WTC11 (cell line): ENCODE measurements at places on chromosomes 16 and 17. TPM values are rescaled to one million over a fixed set of nuclear protein-coding genes. Genes with fewer than 3 reads are reported as not detected.

DNA sequence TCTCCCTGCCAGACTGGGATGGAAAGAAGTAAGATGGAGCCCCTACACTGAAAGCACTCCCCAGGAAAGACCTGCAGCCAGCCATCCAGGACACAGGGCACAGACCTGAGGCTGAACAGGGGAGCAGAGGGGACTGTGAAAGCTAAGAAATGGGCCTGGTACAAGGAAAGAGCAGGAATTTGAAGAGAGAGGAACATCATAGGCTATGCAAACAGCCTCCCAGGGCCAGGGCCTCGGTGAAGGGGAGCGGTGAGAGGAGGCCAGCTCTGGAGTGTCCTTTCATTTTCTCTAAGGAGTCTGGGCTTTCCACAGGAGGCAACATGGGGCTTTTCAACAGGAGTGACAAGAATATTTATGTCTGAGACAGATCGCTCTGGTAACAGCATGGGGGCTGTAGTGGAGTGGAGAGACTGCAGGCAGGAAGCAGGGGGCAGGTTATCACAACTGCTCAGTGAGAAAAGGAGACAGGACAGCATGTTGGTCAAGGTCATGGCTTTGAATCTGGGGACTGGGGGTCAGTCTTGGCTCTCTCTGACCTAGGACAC, 50.1 kb downstream of the TOM1L2 start:
- no peaks in the 10 kb centered on the region for H3K27me3 ChIP-seq
- DNase-seq, result no peak
- peak overlapping the region; percentile 70 for H3K27ac ChIP-seq
- H3K4me3 ChIP-seq, result no peak overlapping the region; the same call in 1 of the 2 replicates
- H3K4me1 ChIP-seq, result peaks cover 36% of the 10 kb centered on the region

DNA sequence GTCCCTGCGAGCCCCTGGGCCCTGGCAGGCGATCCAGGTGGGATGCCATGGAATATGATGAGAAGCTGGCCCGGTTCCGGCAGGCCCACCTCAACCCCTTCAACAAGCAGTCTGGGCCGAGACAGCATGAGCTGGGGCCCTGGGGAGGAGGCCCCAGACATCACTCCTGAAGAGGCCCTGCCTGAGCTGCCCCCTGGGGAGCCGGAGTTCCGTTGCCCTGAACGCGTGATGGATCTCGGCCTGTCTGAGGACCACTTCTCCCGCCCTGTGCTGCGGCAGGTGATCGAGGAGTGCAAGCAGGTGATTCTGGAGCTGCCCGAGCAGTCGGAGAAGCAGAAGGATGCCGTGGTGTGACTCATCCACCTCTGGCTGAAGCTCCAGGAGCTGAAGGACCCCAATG, 33.1 kb downstream of the CDRT15L2 start:
- no peaks in the 10 kb centered on the region for H3K27me3 ChIP-seq
- peaks cover 4% of the 10 kb centered on the region; the same call in 1 of the 2 replicates for H3K4me1 ChIP-seq
- H3K27ac ChIP-seq, result no peak overlapping the region
- no peaks in the 10 kb centered on the region for H3K36me3 ChIP-seq
- H3K4me3 ChIP-seq, result no peak overlapping the region

DNA sequence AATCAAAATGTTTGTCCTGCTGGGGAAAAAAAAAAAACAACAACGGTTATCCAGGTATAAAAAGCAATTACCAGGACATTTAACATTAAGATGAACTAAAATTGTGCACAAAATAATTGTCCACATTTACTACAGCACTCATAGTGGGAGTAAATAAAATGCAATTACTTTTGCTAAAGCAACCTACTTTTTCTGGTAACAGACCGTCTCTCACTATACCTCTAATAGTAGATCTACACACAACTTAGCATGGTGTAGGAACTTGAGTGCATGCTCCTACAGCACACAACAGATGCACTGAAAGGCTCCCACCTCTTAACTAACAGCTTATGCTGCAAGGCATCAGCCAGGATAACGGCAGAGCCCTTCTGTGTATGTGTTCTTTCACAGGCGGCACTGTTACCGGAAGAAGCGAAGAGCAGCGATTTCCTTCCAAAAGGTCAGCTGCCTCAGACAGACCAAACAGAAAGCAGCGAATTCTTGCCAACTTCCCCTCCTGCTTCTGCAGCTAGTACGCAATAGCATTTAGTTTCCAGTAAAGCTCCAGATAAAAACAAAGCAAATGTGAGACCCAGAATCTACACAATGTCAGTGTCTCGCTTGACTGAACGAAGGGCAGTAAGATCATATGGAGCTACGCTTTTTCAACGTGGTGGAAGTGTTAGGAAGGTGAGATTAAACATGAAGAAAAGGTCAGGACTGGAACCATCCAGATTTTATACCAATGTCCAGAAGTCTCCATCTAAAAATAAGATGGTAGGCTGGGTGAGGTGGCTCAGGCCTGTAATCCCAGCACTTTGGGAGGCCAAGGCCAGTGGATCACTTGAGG, 27.6 kb downstream of the STAT5B start:
- no peaks in the 10 kb centered on the region for H3K36me3 ChIP-seq
- H3K4me1 ChIP-seq, result peaks cover 26% of the 10 kb centered on the region

DNA sequence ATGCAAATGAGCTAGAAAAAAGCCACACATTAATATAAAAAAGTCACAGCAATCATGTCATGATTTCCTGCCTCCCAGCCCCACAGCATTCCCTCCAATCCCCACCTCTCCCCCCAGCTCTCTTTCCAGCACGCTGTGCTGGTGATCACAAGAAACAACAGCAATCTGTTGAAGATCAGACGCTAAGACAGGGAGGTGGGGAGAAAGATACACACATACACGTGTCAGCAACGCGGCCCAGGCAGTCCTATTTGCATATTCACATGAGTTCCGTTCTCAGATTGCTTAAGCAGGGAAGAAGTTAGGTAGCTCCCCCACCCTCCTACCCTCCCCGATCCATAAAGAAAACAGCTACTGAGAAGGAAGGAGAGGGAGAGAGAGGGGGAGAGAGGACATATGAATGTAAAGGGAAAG, 405.5 kb upstream of the PSMD7 start:
- H3K27ac ChIP-seq, result peak overlapping the region; percentile 51
- H3K4me3 ChIP-seq, result peak overlapping the region; percentile 72
- DNase-seq, result peak; percentile 41
- H3K36me3 ChIP-seq, result no peaks in the 10 kb centered on the region

DNA sequence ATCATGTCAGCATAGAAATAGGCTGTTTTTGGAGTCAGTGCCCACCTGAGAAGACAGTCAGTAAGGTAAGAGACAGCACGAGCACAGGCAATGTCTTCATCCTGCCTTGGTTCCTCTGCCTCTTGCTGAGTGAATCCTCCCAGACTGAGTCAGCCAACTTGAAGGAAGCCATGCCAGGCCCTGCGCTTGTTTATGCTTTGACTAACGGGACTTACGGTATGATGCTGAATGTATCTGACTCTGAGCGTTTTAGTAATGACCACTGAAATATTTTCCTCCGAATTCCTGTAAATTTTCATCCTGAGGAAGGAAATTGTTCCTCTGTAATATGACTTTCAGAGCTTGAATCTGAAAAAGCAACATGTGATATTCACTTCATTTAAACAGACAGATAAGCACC, 18.0 kb downstream of the C17orf67 start:
- no peaks in the 10 kb centered on the region for H3K36me3 ChIP-seq
- no peaks in the 10 kb centered on the region for H3K27me3 ChIP-seq
- no peak overlapping the region for H3K27ac ChIP-seq
- peaks cover 10% of the 10 kb centered on the region for H3K4me1 ChIP-seq

GRCh38 chr17:33640629-33641028, 347.5 kb upstream of the ASIC2 start:
- peak; percentile 42 for DNase-seq
- no peak overlapping the region; the same call in 1 of the 2 replicates for H3K4me3 ChIP-seq
- peaks cover 27% of the 10 kb centered on the region for H3K4me1 ChIP-seq
- no peak overlapping the region for H3K27ac ChIP-seq
- peaks cover 9% of the 10 kb centered on the region for H3K27me3 ChIP-seq
- peaks cover 18% of the 10 kb centered on the region for H3K36me3 ChIP-seq

- no peaks in the 10 kb centered on the region for H3K4me1 ChIP-seq
- no peak overlapping the region for H3K27ac ChIP-seq
- no peak for DNase-seq
- no peaks in the 10 kb centered on the region for H3K27me3 ChIP-seq
Observed at GRCh38 chr16:15608398-15609285, 34.3 kb downstream of the MARF1 start.

GRCh38 chr17:48484256-48484655, 46.6 kb downstream of the HOXB1 start:
- H3K27ac ChIP-seq, result no peak overlapping the region
- no peak overlapping the region for H3K4me3 ChIP-seq
- no peak for DNase-seq
- no peaks in the 10 kb centered on the region for H3K36me3 ChIP-seq

- H3K27me3 ChIP-seq, result peaks cover 27% of the 10 kb centered on the region
- no peak overlapping the region for H3K27ac ChIP-seq
- no peak overlapping the region; the same call in 1 of the 2 replicates for H3K4me3 ChIP-seq
Observed at GRCh38 chr17:40352237-40352778, 12.2 kb downstream of the GJD3 start.

DNA sequence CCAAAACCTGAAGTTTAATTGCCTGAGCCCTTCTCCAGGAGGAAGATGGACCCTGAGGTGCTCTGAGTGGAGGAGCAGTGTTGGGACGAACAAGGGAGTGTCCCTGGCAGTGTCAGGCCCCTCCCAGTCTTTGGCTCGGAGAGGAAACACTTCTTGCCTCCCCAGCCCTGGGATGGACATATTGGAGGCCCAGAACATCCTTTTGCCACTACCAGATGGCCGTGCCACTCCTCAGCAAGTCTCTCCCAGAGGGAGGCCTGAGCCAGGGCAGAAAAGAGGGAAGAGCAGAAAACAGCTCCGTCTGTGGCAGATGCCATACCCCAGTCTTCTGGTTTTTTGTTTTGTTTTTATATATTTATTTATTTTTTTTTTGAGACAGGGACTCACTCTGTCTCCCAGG, 91.5 kb upstream of the CRHR1 start:
- H3K4me3 ChIP-seq, result no peak overlapping the region
- peaks cover 4% of the 10 kb centered on the region for H3K27me3 ChIP-seq
- no peak for DNase-seq
- H3K4me1 ChIP-seq, result no peaks in the 10 kb centered on the region
- no peaks in the 10 kb centered on the region for H3K36me3 ChIP-seq
- no peak overlapping the region for H3K27ac ChIP-seq

DNA sequence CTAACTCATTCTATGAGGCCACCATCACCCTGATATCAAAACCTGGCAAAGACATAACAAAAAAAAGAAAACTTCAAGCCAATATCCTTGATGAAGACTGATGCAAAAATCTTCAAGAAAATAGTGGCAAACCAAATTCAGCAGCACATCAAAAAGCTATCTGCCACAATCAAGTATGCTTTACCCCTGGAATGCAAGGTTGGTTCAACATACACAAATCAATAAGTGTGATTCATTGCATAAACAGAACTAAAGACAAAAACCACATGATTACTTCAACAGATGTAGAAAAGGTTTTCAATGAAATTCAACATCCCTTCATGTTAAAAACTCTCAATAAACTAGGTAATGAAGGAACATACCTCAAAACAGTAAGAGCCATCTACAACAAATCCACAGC, 48.4 kb downstream of the CMC2 start:
- no peaks in the 10 kb centered on the region for H3K4me1 ChIP-seq
- H3K27ac ChIP-seq, result no peak overlapping the region

The MYL11 gene
- total RNA-seq, result 0.80 to 1.3 TPM (median 0.85 TPM) in 3 replicates

The KRTAP9-8 gene
- total RNA-seq, result not detected in 3 replicates

The ORAI3 gene
- total RNA-seq, result 10.8 to 13.5 TPM (median 13.2 TPM) in 3 replicates

The TXNDC11 gene
- 11.1 to 11.5 TPM (median 11.4 TPM) in 3 replicates for total RNA-seq
